ENCODE measurements at places on chromosomes 7 and 10.
A peak's percentile ranks its signal among the peaks of the same experiment; 100 is the strongest.

- no peak for DNase-seq
Observed at GRCh38 chr10:71814922-71815411, 36.1 kb downstream of the PSAP start.

DNA sequence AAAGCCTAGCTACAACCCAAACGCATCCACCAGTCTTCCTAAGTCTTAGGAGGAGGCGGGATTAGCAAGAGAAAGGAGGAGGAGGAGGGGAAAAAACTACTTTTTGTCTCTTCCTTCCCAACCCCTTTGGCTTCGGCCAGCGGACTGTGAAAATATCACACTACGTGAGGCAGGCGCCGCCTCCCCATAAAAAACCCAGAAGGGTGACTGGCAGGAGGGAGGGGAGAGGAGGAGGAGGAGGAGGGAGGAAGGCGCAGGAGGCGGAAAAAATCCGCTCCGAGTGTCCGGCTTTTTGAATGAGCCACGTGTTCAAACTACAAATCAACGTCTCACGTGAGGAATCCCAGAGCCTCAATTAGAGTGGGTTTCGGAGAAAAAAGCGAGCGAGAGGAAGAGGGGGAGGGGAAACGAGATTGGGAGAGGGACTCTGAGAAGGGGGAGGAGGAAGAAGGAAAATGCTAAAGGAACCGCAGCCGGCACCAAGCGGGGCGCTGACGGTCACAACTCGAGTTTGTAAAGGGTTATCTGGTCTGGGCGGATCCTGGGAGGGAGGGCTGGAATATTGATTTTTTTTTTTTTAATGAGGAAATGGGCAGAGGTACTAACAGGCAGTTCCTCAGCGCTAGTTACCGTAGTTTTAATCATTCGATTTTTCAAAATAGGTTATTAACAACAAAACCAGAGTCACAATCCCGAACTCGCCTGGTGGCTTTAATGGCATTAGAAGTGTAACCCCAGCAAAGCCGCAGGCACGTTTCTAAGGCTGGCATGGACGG lies at the start of gene IGF2BP3:
Gene IGF2BP3 (minus strand): TSS at position 162 of the 776 bp plus-strand sequence. CDS start 381 bp downstream, outside the sequence.
- peak; percentile 73 for DNase-seq

GRCh38 chr7:99116144-99116543 lies 27.8 kb downstream of the SMURF1 start:
- no peak for DNase-seq

GRCh38 chr10:69406302-69406811 lies 10.4 kb downstream of the TACR2 start:
- DNase-seq: no peak

- DNase-seq: no peak
Observed at GRCh38 chr10:35661236-35661635, 19.1 kb upstream of the FZD8 start.

DNA sequence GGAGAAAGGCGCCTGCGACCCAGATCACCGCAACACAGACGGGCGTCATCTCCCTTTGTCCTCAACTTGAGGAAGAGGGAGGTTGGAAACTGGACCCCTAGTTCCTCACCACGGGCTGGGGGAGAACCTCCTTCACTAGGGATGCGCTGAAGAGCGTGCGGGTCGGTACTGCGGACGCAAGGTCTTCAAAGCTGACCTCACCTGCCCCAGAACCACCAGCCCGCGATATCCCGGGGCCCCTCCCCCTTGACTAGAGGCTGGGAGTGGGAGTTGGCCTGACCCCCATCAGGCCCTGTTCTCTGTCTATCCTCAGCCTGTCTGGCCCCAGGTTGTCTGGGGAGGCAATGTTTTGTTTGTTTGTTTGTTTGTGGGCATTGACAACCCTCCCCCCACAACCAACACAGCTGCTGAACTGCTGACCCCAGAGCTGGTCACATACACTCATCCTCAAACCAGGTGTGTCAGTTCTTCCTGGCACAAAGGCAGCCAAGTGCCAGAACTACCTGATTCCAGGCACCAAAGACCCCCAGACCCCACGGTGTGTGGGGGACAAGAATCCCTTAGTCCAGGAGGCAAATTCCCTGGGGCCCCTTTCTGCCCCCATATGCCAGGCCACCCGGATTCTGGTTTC lies 2.9 kb downstream of the NPM3 start:
- DNase-seq: peak; percentile 24
